ENCODE measurements at places on chromosomes 3 and 15.

GRCh38 chr3:128337305-128337704 is 129.4 kb downstream of the DNAJB8 start:
- DNase-seq: no peak

GRCh38 chr3:169861871-169862270 is 7.9 kb downstream of the LRRC31 start:
- no peak for DNase-seq

DNA sequence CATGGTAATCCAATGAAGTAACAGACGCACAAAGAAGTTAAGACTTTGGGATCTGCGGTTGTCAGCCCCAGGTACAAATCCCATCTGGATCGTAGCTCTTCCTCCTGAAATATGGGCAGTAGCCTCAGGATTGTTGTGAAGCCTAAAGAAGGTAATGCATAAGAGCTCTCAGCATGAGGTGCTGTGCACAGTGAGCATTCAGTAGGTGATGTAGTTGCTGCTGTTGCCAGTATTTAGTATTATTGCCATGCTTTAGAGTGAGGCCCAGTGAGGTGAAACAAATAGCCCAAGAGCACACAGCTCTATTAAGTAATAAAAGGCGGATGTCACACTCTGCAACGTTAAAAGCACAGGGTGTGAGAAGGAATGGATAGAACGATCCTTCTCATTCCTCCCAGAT is 225.7 kb downstream of the GABRG3 start:
- no peak for DNase-seq

DNA sequence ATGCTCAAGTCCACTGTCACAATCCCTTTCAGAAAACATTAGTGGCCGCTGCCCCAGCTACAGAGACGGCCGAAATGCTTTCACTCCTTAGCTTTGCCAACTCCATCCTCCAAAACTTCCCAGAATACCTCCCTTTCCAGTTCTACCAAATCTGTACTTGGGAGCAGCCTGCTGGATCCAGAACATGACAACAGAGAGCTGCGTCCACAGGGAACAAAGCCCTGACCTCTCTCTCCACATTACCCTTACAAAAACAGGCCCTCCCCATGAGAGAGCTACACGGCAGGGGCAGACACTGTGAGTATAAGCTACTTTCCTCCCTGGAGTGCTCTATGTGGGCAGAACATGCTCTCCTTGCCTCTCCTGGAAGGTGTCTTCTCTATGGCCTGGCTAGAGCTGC is 6.3 kb downstream of the RBM15B start:
- no peak for DNase-seq

GRCh38 chr3:121436074-121436473 is 109.7 kb downstream of the POLQ start:
- DNase-seq: no peak
